ENCODE measurements at places on chromosomes 16 and 17.
A peak's percentile ranks its signal among the peaks of the same experiment; 100 is the strongest.

DNA sequence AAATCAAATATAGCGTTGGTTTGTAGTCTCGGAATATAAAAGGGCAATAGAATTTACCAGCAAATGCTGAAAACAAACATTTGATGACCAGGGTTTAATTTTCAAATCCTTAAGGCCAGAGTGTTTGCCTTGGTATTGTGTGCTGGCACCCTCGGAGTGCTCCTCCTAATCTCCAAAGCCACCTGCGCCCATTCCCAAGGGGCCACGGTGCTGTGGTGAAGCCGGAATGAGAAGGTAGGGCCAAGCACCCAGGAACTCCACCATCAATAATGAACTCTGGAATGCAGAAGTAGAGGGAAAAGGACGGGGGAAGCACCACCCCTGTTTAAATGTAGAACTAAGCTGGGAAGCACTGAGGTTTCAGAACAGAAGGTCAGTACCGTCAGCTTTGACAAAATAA lies 51.9 kb downstream of the COG7 start:
- DNase-seq: no peak

- no peak for DNase-seq
These were observed 287.8 kb upstream of the FOXF1 start for GRCh38 chr16:86222547-86222946.

DNA sequence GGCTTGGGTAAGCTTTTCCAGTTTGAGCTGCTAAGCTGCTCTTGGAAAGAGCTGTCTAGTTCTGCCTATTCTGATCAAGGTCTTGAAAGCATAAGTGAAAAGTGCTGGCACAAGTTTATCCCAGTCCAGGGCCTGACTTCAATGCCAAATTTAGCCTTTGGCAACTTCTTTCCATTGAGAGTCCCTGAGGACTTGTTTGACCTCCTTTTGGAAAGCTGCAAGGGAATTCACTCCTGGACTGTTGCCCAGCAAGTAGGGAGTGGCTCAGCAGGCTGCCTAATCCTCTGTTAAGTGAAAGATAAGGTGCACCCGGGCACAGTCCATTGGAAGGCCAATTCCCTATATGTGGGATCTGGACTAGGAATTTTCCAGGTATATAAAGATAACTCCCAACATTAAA lies 16.0 kb upstream of the TANC2 start:
- DNase-seq: no peak

DNA sequence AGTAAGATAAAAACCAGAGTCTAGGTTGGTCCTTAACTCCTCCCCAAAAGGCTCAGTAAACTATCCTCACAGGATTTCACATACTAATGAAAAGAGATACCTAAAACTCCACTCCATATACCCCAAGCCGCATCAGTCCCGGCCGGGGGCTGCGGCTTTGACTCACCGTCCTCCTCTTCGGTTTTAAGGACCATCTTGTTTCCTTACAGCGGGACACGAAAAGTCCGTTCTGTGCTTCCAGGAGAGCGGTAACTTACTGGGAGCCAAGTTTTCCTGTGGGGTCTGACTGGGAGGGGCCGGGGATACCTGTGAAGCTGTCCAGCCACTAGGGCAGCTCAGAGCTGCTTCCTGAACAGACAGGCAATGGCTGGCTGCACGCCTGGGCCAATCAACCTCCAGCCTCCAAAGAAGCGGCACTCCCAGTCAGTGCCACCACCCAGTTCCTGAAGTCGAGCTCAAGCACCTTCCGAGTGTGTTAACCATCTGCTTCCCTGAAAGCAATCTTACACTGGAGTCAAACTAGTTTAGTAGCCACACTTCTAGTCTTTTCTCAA lies 45.5 kb downstream of the CYTH1 start:
- DNase-seq: peak; percentile 82

DNA sequence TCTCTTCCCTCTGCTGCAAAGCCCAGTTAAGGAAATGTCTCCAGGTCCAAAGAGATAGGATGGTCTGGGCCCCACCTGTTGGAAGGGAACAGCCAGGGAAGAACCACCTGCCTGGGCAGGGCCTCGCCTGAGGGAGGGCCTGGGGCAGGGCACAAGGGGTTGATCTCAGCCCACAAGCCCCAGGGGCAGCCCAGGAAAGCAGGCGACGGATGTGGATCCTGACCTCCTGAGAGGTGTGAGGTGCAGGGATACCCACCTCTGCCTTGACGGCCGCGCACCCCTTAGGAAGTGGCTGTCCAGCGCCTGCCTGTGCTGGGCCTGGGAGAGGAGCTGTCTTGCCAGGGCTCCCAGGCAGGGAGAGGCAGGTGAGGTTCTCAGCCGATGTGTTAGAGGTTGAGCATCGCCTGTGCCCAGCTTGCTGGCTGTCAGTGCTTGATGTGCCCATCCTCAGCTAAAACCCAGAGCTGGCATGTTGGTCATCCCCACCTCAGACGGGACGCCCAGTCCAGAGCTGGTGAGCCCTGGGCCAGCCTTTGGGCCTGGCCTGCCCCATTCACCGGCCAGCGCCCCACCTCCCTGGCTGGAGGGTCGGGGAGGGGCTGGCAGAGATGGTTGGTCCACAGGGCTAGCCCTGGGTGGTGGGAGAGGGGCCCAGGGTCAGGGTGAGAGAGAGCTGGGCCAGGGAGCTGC lies 434 bp downstream of the CEMP1 start:
- DNase-seq: no peak

DNA sequence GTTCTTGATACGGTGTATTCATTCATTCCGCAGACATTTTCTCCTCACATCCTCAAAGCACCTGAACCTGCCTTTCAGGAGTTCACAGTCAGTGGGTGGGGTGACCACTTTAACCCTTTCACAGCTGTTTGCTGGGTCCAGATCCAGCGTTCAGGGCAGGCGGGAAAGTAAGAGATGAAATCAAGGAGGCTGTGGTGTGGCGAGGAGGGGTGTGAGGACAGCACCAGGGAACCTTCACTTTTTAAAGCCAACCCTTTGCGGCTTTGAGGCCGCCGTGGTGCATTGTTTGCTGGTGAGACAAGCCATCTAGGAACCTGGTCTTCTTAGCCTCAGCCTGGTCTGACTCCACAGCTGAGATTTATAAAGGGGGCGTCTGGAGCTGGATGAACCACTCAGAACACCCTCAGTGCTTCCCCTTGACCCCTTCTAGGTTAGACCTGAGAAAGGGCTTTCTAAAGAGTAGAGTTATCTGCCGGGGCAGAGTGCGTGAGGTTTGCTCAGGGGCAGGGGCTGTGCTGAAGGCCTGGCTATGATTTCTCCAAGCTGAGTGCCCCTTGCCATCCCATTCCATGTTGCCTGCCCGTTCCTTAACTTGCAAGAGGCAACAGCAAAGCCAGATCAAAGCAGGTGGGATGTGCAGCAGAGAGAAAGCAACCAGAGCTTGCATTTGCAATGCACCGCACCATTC lies 933 bp downstream of the CCR7 start:
- DNase-seq: no peak

DNA sequence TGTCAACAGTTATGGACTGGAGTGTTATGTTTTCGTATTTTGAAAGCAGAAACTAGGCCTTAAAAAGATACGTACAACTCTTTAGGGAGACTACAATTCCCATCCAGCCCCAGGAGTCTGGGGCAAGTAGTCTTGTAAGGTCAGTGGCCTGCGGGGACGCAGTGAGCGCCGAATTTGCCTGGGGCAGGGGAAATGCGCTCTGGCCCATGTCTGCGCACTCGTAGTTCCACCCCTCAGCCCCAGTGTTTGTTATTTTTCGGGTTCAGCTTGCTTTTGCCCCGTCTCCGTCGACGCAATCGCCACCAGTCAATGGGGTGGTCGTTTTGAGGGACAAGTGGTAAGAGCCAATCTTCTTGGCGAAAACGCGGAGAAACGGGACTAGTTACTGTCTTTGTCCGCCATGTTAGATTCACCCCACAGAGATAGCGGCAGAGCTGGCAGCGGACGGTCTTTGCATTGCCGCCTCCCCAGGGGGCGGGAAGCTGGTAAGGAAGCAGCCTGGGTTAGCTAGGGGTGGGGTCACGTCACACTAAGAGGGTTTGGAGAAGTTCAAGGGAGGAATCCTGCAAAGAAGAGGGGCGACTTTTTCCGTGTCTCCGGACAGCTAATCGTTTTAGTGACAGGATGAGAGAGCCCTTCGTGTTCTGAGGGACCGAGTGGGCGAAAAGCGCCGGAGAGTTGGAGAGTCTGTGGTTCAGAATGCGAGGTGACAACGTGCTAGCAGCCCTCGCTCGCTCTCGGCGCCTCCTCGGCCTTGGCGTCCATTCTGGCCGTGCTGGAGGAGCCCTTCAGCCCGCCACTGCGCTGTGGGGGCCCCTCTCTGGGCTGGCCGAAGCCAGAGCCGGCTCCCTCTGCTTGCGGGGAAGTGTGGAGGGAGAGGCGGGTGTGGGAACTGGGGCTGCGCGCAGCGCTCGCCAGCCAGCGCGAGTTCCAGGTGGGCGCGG lies 1.1 kb upstream of the BRCA1 start:
- no peak for DNase-seq
